ENCODE measurements at places on chromosomes 3 and 15. TPM values are rescaled to one million over a fixed set of nuclear protein-coding genes. Genes with fewer than 3 reads are reported as not detected.

The POMGNT2 gene
- 21.7 TPM for total RNA-seq

The TM4SF1 gene
- 103 TPM for total RNA-seq

The IRAK2 gene
- 2.0 TPM for total RNA-seq

The UROC1 gene
- not detected for total RNA-seq

- DNase-seq = no peak
These were observed 285.1 kb upstream of the STAC start for GRCh38 chr3:36095238-36095637.

DNA sequence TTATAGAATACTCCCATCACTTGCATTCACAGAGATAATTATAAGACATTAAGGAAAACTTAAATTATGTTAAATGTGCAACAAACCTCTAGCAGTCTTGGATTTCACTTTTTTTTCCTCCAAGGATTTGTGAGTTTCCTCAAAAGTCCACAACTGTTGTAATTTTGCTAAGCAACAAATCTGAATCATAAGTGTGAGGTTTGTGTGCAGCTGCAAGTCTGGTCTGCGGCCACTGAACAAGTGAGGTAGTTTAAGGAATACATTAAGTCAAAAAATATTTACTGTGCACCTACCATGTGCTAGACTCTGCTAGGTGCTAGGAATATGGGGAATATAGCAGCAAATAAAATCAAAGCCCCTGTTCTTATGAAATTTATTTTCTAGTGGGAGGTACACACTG is 70.2 kb downstream of the LRRC28 start:
- no peak for DNase-seq

- peak; percentile 91 for DNase-seq
These were observed 42.1 kb downstream of the CORO2B start for GRCh38 chr15:68620721-68621527.

DNA sequence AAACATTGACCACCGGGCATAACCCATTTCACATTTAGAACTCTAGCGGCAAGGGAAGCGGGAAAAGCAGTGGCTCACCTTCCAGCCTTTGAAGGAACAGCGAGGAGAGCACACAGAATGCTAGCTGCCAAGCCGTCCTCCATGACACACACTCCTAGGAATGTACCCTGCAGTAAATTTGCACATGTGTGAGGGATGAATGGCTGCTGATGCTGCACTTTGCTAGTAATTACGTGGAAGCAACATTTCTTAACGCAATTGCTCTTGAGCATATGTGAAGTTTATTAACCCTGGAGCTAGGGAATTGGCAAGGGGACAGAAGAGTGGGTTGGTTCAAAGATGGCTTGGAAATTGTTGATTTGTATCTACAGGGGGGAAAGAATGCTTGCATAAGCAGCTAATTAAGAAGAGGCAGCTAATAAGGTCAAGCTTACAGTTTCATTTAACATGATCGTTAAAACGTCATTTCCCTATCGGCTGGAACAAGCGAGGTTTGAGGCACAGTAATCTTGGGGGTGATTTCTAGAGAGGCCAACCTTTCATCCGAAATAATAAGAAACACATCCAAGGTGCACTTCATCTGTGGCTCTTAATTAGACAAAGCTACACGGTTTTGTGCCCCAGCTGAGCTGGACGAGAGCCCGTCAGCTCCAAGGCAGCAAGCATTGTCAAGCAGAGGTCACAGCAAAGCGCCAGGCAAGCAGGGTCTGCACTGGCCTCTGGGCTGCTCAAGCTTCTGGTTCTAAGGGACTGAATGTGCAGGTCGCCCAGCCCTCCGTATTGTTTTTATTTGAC is 123.4 kb downstream of the CHSY1 start:
- DNase-seq = no peak

- no peak for DNase-seq
These were observed 329.9 kb upstream of the WNT5A start for GRCh38 chr3:55816794-55817576.

DNA sequence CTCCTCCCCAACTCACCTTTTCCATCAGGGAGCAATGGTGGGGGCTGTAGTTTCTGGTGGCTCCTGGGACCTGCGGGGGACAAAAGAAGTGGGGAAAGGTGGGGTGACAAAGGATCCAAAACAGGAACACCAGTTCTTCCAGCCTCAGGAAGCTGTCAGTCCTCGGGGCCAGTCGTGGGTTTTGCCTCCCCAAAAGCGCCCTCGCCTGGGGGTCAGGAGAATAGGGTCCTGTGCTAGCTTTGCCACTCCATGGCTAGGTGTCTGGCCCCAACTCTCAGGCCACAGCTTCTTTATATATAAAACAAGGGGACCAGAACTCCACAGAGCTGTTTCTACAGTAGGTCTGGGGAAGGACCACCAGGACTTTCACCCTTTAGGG is 4.0 kb downstream of the CCDC9B start:
- no peak for DNase-seq

DNA sequence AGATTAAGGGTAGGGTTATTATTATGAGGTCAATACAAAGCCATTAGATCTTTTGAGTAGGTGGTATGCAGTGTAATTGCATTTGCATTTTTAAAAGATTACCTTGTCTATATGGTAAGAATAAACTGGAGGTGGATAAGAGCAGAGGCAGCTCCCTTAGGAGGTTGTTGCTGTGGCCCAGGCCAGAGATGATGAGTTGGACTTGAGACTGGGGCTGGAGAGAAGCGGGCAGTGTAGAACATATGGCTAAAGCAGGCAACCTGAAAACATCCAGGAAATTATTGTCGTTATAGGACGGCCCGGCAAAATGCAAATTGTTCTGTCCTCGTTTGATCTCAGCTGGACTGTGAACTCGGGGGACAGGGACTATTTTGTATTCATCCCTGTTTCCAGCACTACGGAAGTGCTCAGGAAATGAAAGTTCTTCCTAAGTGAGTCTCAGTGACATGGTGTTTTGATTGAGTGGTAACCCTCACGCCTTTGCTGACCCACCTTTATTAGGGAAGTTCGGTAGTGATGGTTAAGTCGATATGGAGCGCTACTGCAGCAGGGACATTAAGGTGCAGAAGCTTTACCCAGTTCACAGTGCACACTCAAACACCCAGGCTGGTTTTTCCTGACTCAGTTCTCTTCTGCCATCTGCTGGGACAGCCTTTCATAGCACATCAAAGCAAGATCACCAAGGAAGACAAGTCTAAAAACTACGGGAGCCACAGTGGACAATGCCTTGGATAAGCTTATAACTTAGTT is 27.2 kb upstream of the VPS33B start:
- DNase-seq = no peak

DNA sequence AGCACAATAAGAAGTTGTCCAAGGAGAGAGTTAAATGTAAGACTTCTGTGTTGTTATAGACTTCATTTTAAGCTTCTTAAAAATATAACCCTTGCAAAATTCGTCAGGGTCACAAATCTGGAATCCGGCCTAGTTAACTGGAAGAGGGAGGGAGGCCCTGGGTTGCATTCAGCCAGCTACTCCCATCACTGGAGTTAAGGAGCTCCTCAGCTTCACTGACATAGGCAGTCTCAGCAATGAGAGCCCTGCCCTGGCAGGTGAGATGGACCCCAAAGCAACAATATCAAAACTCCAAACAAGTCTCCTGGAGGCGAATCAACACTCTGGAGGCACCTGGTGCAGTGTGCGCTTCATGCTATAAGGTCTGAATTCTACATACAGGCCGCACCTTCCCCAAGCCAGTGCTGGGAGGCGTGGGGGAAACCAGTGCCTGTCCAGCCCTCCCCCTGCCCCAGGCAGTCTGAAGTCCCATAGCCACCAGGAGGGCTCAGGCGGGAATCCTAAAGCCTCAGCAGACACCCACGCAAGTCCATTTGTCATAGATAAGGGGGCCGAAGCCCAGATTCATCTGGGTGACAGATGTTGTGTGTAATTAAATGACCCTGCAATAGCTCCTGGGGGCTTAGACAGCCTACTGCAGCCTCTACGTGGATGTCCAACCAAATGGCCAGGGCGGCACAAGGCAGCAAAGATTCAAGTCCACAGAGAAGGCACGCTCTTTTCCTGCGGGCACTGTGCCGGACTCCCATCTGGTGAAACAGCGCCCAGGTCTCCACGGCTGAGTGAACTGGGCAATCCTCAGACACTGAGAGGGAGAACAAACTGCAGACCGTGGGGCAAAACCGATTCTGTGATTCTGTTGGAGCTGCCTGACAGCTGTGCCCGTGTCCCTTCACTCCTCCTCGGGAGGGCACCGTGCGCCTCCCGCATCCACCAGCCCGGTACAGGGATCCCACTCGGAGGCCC is 64.9 kb downstream of the ATP10A start:
- DNase-seq = no peak

- no peak for DNase-seq
These were observed 462.3 kb upstream of the SGO1 start for GRCh38 chr3:20648294-20648693.
